ENCODE measurements at places on chromosomes 5 and 9.
A peak's percentile ranks its signal among the peaks of the same experiment; 100 is the strongest.

GRCh38 chr9:134240361-134240760 is 76.0 kb upstream of the RNU6ATAC start:
- no peak for DNase-seq

- no peak for DNase-seq
These were observed 84.2 kb downstream of the YIPF5 start for GRCh38 chr5:144086295-144086694.

DNA sequence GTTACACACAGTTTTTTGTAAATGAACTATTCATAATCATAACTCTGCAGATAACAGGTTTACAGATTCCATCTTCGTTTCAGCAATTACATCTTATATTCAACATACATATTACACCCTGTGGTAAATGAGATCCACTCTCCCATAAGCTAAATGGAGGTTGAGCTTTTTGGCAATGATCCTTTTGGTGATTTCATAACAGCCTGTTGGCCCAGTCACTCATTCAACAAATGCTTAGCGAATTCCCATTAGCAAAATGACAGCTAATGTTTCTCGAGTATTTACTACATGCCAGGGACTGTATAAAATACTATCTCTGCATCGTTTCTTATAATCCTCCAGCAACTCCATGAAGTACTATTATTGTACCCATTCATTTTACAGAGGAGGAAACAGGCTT is 25.4 kb upstream of the AGXT2 start:
- DNase-seq, result no peak

DNA sequence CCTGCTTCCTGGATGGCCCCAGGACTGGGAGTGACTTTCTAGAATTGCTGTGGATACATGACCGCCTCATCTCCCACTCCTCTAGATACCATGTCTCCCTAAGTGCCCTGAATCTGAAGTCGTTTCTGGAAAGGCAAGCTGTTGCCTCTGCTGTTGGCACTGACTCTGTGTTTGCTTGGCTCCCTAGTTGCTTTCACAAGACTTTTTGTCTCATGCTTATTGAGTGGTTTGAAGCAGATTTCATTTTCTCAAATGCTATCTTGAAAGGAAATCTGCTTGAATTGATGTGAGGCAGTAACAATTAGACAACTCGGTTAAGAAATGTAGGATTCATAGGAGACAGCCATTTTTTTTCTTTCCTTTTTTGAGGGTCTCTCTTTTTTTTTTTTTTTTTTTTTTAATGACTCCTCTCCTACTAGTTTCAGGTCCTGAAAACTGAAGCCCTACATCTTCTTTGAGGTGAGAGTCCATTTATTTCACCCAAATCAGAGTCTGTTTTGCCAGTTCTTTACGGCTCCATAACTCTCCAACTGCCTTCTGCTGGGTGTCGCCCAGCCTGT is 65.9 kb downstream of the PRDM6 start:
- no peak for DNase-seq

GRCh38 chr5:136424835-136425584 is 59.7 kb upstream of the TRPC7 start:
- peak; percentile 71 for DNase-seq

DNA sequence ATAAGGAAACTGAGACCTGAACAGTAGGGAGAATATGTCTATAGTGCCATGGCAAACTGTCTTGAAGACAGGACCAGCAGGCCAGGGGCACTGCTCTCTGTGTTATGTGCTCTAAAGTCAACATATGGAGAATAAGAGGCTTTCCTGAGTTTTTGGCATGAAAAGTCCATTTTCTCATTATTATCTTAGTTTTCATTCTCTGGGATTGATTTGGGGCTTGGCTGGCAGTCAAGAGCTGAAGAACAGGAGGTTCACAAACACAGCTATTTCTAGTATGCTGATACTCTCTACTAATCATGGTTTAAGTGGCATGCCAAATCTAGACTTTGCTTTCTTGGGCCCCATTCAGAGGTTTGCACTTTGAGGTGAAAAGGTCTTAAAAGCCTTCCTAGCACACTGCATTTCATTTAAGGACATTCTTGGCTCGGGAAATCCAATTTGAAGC is 404.4 kb downstream of the ZNF608 start:
- peak; percentile 82 for DNase-seq

- no peak for DNase-seq
These were observed 711.5 kb downstream of the CETN3 start for GRCh38 chr5:89698028-89698427.

- DNase-seq, result no peak
These were observed 102.6 kb downstream of the ERCC6L2 start for GRCh38 chr9:95978106-95978505.

- DNase-seq, result no peak
These were observed 22.8 kb upstream of the ANKRD33B start for GRCh38 chr5:10540951-10541646.

- no peak for DNase-seq
These were observed 582.6 kb downstream of the CETN3 start for GRCh38 chr5:89826938-89827337.

GRCh38 chr5:138784590-138784989 is 31.4 kb downstream of the CTNNA1 start:
- peak; percentile 58 for DNase-seq

- no peak for DNase-seq
These were observed 134.0 kb downstream of the PARP8 start for GRCh38 chr5:50800410-50800809.

DNA sequence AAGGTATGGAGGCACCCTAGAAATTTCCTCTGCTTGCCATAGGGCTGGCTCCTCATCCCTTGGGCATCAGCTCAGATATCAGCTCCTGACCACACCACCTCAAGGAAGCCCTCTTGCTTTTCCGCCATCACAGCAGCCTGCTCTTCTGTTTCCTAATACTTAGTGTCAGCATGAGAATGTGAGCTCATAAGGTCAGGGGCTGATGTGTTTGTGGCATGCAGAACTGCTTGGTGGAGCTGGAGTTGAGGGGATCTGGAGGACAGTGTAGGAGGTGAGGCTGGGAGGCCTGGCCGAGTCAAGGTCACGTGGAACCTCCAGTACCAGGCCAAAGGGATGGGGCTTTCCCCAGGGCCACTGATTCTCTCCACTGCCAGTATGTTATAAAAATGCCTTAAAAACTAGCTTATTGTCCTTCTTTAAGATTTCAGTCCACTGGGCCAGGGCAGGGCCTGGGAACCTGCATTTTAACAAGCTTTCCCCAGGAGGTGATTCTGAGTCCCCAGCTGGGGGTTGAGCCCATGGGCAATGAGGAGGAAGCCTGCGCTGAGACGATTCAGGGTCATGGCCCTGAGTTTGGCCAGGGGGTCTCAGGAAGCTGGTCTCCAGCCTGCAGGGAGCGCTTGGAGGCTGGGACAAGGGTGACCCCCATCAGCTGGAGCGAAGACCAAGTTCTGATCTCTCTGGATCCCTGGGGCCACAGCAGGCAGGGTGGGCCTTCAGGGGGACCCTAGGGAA is 28.6 kb downstream of the DAB2IP start:
- DNase-seq, result no peak

- DNase-seq, result no peak
These were observed 2.3 kb upstream of the RETREG1 start for GRCh38 chr5:16619136-16619535.

- DNase-seq, result no peak
These were observed 31.7 kb downstream of the IL33 start for GRCh38 chr9:6247266-6247665.

DNA sequence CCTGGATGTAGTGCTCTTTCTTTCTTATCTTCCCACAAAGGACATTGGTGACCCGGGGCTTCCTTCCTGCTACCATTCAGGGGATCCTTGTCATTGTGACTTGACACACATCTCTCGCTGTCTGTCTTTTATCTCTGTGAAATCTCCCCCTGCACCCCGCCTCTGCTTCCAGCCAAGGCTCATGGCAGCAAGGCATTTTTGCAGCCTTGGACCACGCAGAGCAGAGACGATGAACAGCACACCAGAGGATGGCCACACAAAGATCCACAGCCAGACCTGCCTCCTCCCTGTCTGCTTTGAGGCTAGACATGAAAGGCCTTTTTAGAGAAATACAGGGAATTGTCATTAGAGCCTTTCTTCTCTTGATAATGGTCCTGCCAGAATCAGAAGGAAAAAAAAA is 549.1 kb downstream of the CDK5RAP2 start:
- DNase-seq, result no peak

GRCh38 chr9:110426052-110426709 is 88.5 kb upstream of the TXNDC8 start:
- DNase-seq, result peak; percentile 39

All from fibroblast of skin of scalp (primary cell).